ENCODE measurements at places on chromosomes 4 and X. TPM values are rescaled to one million over a fixed set of nuclear protein-coding genes. Genes with fewer than 3 reads are reported as not detected.

GRCh38 chrX:34716302-34716701, 59.2 kb upstream of the TMEM47 start:
- DNase-seq: no peak

MEPE gene
- not detected for polyA plus RNA-seq

TBX22 gene
- polyA plus RNA-seq: 3.7 TPM

DNA sequence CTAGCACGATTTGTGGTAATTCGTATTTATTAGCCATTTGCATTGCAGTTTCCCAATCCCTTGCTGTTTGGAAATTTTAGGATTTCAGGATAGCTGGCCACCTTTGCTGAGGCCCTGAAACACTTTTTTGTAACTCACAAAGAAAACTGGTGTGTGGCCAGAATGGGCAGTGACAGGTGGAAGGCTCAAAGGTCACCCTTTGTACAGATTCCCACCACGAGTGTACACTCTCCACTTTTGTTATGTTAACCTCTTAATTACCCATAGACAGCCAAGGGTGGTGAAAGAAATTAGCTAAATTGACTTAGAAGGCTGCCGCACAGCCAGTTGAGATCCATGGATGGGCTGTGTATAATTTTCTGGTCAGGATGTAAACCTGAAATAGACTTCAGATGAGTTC, 109.7 kb upstream of the ARX start:
- DNase-seq: no peak

DNA sequence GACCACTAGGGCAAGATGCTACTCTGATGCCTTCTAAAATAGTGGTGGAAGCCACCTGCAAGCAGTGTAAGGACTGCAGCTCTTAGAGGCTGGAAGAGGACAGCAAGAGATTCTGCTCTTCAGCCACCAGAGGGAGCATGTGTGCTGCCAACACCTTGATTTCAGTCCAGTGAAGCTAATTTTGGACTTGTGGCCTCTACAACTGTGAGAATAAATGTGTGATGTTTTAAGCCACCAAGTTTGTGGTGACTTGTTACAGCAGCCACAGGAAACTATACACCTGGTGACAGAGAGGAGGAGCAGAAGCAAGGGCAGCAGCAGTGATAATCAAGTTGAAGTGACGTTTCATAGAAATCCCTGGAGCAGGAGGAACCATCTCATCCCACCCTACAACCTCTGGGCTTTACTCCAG, 55.9 kb downstream of the FGFBP1 start:
- DNase-seq: peak; percentile 59

Data from left renal cortex interstitium (tissue), 4 donors.